ENCODE measurements at places on chromosomes 3 and 15.

DNA sequence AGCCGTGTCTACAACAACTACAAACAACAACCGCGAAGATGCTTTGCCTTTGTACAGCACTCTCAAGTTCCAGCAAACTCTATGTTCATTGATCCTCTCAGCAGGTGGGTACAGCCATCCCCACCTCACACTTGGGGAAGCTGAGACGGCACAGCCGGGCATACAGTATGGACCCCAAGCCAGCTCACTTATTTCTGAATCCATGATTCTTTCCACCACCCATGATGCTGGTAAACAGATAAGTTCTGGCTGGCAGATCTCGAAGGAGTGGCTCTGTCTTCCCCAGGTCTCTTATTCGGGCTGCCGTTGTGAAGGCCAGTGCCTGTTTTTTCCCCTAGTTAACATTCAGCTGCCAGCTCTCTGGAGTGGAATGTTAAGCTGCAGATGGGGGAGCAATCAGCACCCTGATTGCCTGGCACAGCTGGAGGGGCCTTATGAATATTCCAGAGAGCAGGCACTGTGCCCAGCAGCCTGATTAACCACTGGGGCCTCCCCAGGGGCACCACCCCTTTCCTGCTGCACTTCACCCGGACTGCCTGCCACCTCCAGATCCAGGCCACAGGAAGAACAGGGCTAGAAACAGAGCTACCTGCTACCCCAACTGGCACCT lies 73.2 kb downstream of the CORO2B start:
- no peak for DNase-seq

DNA sequence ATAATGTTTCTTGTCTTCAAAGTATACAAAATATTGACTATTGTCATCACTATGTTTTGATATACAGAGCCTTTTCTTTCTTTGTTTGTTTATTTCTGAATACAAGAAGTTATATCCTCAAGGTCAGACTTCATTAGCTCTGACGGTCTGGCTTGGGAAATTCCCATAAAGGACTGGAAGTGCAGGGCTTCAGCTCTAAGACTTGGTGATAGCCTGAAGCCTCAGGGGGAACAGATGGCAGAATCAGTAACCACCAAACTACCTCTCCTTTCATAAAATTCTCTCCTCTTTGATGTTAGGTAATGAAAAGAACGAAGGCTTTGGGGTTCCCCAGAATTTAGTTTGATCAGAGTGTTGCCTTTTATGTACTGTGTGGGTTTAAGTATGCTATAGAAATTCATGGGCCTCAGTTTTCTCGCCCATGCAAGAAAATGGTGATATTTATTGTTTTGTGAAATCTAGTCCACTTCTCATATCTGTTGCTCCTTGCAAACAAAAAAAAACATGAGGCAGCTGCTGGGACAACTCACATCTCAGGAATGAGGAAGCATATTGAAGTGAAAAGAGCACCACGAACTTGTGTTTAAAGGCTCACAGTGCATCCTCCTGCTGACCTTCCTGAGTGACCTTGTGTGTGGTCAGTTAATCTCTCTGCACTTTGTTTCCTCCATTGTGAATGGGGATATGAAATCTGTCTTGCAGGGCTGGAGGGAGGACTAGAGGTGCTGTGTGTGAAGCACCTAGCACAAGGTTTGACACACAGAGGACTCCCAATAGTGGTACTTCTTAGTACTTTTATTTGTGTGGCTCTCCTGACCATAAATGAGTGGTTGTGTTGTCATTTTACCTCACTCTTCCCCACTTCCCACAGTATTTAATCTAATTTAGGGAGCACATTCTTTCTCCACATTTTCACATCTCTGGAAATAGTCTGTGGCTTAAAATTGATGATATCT lies 569.8 kb upstream of the IL12A start:
- DNase-seq = no peak

GRCh38 chr15:56344336-56344735 lies 20.9 kb upstream of the TEX9 start:
- no peak for DNase-seq

DNA sequence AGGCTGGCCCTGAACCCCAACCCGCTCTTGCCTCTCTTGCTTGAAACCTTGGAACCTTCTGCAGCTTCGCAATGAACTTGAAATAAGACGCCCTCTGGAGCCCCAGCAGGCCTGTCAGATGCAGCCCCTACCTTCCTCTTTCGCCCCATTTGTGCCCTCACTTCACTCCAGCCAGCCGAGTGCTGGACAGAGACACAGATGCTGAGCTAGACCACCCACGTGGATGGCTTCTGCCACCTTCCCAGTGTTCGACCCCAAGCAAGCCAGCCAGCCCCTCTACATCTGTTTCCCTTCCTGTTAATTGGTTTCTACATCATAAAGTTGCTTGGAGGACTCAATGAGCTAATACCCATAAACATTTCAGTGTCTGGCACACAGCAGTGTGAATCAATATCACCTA lies 23.8 kb upstream of the SNRPA1 start:
- DNase-seq = no peak

- DNase-seq = no peak
Observed at GRCh38 chr3:32577581-32578556, 7.2 kb upstream of the DYNC1LI1 start.

- DNase-seq = no peak
Observed at GRCh38 chr3:47054412-47054811, 74.9 kb downstream of the NBEAL2 start.

DNA sequence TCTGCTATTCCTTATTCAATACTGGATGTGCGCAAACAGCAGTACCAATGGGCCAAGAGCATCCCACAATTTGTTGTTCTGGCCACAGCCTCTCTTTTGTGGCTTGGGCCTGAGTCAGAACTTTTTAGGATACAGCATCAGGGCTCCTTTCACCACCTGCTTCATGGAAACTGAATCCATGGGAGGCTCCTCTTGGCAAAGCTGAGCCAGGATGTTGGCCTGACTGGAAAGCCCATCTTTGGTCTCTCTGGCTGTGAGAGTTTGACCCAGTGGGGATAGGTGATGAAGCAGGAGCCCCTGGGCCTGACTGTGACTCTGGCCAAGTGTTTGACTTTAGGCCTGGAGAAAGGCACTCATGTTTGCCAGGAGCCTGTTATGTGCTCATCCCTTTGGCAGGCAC lies 27.6 kb downstream of the IL16 start:
- DNase-seq = no peak

- no peak for DNase-seq
Observed at GRCh38 chr3:168094580-168094876, 1.2 kb downstream of the GOLIM4 start.

DNA sequence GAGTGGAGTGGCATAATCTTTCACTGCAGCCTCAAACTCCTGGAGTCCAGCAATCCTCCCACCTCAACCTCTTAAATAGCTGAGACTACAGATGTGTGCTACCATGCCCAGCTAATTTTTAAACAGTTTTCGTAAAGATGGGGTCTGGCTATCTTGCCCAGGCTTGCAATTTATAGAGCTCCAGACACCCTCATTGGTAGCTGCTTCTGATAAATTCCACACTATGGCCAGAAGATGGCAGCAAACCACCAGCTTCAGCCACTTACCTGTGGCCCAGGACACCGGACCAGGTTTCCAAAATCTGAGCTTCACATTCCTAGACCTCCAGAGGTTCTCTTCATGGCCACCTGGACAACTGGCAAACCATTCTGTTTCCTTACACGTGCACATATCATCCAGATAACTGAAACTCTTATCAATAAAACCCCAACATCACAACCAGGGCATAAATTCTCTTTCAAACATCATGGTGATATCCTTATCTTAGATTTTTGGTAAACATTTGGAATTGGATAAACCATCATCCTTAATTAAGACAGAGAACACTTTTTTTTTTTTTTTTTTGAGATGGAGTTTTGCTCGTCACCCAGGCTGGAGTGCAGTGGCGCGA lies 28.9 kb downstream of the FBXW12 start:
- peak; percentile 64 for DNase-seq

- DNase-seq = no peak
Observed at GRCh38 chr15:35755237-35755802, 209.4 kb upstream of the DPH6 start.

DNA sequence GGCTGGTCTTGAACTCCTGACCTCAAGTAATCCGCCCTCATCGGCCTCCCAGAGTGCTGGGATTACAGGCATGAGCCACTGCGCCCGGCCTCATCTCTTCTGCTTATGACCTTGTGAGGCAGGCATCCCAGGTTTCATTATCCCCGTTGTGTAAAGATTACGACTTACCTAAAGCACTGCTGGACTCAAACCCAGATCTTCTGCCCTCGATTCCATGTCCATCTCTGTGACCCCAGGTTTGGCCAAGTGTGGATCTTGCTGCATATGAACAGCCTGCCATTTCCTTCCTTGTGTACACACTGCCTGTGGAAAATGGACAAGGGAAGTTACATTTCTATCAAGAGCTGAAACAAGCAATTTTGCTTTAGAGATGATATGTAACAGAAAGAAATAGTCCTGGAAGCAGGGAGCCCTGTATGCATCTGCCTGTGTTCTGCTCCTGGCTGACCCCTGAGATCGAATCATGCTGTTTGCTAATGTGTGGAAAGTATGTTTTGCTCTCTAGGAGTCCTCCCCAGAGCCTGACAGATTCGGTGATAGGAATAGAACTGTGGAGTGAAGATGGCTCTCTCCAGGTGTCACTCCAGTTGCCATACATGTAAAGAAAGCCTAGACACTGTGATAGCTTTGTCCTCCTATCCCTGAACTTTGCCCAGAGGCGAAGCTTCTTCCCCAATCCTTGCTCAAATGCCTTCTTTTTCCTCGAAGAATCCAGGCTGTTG lies 11.8 kb upstream of the LIPC start:
- no peak for DNase-seq

DNA sequence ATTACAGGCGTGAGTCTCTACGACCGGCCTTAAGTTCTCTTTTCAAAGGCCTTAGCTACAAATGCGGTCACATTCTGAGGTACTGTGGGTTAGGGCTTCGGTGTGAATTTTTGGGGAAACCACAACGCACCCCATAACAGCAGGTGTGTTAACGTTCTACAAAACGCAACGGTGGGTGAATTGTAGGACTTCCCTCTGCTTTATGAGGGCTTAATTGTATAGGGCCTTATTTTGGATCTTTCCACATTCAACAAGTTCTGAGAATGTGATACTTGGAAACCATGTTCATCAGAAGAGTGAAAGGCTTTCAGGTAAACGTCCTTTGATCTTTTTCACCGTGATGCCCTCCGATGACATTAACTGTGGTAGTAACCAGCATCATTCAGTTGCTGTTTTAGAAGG lies 998.6 kb upstream of the CFAP20DC start:
- peak; percentile 44 for DNase-seq

- no peak for DNase-seq
Observed at GRCh38 chr3:157807280-157807679, 298.9 kb downstream of the SHOX2 start.

DNA sequence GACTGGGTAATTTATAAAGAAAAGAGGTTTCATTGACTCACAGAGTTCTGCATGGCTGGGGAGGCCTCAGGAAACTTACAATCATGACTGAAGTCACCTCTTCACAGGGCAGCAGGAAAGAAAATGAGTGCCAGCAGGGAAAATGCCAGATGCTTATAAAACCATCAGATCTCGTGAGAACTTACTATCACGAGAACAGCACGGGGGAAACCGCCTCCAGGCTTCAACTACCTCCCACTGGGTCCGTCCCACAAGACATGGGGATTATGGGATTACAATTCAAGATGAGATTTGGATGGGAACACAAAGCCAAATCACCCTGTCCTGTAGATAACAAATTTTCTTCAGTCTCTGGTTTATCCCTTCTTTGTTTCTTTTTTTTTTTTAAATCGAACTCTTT lies 31.0 kb upstream of the AVEN start:
- no peak for DNase-seq

- DNase-seq = no peak
Observed at GRCh38 chr3:3815206-3815605, 16.0 kb downstream of the LRRN1 start.

- DNase-seq = no peak
Observed at GRCh38 chr3:31193871-31194270, 299.4 kb upstream of the GADL1 start.
